ENCODE measurements at places on chromosomes 5 and 9. TPM values are rescaled to one million over a fixed set of nuclear protein-coding genes. Genes with fewer than 3 reads are reported as not detected.

The HAPLN1 gene
- total RNA-seq: not detected

DNA sequence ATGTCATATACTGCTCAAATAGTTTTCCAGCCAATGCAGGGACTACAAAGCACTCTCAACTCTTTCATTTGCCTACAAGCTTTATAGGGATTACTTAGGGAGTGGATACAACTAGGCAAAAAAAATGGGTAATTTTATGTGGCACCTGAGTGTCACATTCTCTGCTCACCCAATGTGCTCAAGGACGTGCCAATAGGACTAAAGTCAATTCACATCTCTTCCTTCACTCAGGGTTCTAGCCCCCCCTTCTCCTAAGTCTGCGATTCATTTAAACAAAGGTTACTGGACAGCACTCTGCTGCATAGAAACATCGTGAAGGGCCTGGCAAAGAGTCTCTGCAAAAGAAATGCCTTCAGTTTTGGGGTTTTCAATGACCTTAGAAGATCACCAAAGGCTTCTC is 142.3 kb downstream of the TSSK1B start:
- DNase-seq: no peak

DNA sequence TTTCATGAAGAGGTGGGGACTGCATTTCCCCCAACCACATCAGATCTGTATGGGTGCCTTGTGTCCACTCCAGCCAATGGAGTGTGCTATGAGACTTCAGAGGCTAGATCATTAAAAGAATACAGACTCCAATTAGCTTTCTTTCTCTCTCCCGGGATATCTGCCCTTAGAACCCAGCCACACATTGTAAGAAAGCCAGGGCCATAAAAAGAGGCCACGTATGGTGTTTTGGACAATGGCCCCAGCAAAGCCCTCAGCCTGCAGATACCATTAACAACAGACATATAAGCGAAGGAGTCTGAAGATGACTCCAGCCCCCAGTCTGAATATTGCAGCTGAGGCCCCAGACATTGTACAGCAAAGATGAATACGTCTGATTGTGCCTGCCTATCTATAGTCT is 21.5 kb downstream of the IL6ST start:
- no peak for DNase-seq

The ESM1 gene
- not detected for total RNA-seq

GRCh38 chr9:130177898-130178805 is 5.9 kb downstream of the NCS1 start:
- no peak for DNase-seq

DNA sequence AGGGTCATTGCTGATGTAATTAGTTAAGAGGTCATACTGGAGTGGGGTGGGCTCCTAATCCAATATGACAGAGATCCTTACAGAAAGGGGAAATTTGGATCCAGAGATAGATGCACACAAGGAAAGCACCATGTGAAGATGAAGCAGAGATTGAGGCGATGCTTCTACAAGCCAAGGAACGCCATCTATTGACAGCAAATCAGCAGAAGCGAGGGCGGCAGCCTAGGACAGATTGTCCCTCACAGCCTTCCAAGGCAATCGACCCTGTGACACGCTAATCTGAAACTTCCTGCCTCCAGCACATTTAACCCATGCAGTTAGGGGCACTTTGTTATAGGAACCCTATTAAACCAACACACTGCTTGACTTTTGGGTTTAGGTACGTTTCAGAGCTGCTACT is 285.1 kb upstream of the DAP start:
- peak; percentile 19 for DNase-seq

DNA sequence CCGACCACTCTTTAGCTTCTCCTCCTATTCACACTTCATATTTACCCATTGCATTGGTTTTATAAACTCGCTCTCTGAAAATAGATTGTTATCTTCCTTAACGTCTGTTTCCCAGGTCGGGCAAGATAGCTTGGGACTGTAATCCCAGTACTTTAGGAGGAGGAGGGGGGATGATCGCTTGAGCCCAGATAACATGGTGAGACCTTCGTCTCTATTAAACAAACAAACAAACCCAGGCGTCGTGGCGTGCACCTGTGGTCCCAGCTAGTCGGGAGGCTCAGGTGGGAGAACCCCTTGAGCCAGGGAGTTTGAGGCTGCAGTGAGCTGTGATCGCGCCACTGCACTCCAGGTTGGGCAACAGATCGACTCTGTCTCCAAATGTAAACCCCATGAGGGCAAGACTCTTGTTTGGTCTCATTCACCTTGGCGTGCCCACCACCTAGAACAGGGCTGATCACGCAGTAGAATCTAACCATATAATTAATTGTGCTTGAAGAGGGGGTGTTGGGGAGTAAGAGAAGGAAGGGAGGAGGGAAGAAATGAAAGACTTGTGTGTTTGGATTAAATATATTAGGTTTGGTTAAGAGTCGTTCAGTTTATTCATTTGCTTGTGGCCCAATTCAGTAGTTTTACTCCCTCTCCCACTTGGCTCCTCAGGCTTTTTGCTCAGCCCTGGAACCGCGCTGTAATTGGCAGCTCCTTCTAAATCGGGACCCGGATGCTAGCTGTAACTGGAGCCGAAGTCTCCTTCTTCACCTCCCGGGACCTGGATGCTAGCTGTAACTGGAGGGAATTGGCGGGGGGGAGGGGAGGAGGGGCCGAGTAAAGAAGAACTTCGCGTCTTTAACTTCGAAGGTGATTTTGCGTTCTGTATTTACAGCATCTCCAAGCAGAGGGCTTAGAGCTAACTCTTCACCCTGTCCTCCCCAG is 24.9 kb downstream of the CDKN2A start:
- no peak for DNase-seq

DNA sequence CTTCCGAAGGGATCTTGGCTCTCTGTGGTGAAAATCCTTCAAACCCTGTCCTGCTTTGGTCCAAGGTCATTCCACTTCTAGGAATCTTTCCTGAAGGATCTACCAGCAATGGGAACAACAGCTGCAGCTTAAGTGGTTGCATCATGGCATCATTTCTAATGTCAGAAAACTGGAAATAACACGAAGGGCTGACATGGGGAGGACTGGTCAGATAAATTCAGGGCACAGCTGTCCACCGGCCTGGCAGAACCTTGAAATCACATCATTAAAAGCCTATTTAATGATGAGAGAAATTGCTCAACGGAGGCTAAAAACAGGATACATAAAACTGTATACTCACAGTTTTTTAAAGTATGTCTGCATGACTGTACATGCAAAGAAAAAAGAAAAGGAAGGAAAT is 28.3 kb downstream of the OLFML2A start:
- DNase-seq: no peak

The CNTFR gene
- total RNA-seq: not detected

GRCh38 chr5:122155546-122155945 is 26.2 kb downstream of the ZNF474 start:
- DNase-seq: no peak

DNA sequence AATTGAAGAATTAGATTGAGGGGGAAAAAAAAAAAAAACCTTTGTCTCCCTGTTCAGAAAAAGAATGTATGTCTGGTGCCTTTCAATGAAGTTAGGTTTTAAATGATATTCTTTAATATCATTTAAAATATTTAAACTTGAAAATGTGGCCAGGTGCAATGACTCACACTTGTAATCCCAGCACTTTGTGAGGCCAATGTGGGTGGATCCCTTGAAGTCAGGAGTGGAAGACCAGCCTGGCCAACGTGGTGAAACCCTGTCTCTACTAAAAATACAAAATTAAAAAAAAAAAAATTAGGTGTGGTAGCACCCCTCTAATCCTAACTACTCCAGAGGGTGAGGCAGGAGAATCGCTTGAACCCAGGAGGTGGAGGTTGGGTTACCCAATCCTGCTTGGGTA is 111.1 kb upstream of the RASA1 start:
- peak; percentile 35 for DNase-seq

GRCh38 chr5:1050423-1051365 is 42.1 kb downstream of the NKD2 start:
- no peak for DNase-seq

DNA sequence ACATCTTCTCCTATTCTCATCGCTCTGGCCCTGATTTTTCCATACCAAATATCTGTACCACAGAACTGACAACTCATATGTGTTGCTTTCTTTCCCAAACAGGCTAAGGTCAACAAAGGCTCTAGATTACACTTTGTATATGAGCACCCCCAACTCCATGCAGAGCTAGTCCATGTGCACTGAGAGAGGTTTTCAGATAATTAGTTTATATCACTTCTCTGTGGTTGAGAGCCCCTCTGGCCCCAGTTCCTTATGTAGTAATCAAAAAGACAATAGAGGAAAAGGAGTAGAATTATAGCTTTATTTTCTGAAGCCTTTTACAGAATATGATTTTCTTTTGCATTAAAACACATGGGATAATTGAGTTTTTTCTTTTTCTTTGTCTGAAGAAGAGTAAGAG is 120.0 kb downstream of the TRIO start:
- no peak for DNase-seq

DNA sequence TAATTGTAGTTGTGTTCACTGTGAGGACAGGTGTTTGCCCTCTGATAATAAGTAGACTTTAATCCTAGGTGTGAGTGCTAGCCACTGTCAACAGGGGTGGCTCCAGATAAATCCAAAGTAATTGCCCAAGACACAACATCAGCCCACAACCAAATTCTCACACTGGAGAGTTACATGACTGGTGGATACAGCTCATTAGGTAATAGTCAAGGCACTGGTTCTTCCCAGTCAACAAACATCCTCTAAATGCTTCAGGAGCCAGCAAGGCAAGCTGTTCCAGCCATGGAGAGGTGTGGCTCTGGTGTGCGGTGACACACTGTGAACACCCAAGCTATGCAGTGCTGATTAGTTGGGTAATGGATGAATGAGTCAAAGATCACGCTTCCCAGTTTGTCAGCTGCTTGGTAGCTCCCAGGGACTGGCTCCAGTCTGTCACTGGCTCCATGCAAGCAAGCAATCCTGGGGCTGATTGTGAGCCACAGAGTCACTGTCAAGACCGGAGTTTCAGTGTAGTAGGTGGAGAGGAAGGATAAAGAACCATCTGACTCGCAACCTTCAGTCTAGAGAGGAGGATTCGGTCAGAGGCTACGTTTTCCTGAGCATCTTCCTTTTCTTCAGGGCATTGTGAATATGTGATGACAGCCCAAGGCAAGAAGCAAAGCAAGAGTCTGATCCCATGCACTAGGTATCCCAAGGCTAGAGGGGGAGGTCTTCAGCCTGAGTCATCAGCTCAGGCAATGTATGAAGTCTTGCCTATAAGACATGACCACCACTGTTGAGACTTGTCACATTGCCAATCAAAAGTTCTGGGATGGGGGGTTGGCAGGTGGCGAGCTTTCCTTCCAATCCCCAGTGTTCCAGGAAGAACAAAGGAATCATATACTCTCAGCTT is 63.1 kb downstream of the UGCG start:
- no peak for DNase-seq

- no peak for DNase-seq
Measured at GRCh38 chr5:123717139-123717538, 205.2 kb downstream of the CSNK1G3 start.

- no peak for DNase-seq
Measured at GRCh38 chr9:2634818-2635217, 13.2 kb downstream of the VLDLR start.

Data from HT-29 (cell line).